Tibial nerve (tissue), 4 donors: ENCODE measurements at places on chromosomes 16 and 17. TPM values are rescaled to one million over a fixed set of nuclear protein-coding genes. Genes with fewer than 3 reads are reported as not detected.

DNA sequence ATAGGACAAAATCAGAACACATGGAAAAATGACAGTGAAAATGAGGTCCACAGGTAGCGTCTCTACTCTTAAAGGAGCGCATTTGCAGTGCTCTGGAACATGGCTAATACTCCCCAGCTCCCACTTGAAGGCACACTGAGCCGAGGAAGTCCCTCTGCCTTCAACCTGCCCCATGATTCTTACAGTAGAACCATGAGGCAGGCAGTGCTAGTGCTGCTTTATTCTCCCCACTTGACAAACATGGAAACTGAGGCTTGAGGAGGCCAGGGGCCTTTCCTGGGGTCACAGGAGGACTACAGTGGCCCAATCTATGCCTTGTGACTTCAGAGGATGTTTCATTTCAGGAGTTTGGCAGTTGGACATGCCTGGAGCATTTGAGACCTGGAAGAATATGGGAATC lies 244.1 kb upstream of the MAF start:
- DNase-seq, result no peak

- no peak for DNase-seq
These were observed 8.3 kb downstream of the SRP68 start for GRCh38 chr17:76063875-76064546.

DNA sequence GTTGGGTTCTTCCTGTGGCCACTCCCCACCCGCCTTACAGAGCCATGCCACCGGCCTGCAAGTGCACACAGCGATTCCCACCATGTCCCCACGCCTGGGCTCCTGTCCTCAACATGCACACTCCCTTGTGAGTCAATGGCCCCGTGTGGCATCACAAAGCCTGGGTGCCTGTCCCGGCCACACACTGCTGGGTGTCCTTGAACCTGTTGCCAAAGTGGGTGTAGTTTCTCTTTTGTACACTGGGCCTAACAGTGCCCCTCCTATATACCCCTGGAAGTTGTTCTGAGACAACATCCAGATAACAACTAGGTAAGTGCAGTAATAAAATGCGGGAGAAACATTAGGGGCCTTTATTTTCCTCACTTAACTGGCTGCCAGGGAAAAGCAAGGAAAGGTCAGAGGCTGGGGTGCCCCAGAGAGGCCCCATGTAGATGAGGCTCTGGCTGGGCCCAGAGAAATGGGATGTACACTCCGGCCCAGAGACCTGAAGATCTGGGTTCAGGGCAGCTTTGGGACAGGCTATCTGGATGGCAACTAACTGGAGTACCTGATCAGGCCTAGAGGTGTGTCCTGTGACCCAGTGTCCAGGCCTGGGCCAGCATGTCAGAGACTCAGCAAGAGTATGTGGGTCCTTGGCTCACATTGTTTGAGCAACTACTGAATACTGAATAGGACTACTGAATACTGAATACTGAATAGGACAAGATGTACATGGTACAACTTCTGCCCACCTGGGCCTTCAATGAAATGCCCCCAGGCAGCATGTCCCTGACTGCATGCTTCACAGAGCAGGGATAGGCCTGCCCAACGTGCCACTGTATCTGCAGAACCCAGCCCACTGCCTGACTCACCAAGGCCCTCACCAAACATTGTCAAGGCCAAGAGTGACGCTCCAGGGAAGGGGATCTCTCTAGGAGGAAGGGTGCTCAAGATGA lies 8.3 kb downstream of the ABCC3 start:
- DNase-seq, result no peak

ICAM2 gene
- 95.1 TPM for total RNA-seq

GRCh38 chr16:8894736-8895334 lies 12.7 kb downstream of the LITAFD start:
- DNase-seq, result no peak

USP22 gene
- 169 TPM for total RNA-seq

- no peak for DNase-seq
These were observed 7.0 kb downstream of the INPP5K start for GRCh38 chr17:1509290-1509881.
